ENCODE measurements at places on chromosomes 6 and 20.
A peak's percentile ranks its signal among the peaks of the same experiment; 100 is the strongest.

DNA sequence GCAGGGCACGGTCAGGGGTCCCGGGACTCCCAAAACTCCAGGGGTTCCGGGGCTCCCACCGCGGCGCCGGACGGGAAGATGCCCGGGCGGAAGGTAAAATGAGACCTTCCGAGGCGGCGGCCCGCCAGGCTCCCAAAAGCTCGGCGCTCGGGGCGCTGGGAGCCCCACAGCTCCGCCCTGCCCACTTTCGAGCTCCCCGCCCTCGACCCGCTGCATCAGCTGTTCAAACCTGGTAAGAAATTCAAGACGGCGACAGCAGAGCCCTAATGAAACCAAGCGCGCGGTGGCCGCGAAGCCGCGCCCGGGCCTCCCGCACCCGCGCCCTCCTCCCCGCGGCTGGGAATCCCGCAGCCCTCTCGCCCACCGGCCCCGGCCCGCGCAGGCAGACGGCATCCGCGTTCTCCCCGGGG lies 369 bp downstream of the SLC4A11 start:
- peak; percentile 37 for DNase-seq

DNA sequence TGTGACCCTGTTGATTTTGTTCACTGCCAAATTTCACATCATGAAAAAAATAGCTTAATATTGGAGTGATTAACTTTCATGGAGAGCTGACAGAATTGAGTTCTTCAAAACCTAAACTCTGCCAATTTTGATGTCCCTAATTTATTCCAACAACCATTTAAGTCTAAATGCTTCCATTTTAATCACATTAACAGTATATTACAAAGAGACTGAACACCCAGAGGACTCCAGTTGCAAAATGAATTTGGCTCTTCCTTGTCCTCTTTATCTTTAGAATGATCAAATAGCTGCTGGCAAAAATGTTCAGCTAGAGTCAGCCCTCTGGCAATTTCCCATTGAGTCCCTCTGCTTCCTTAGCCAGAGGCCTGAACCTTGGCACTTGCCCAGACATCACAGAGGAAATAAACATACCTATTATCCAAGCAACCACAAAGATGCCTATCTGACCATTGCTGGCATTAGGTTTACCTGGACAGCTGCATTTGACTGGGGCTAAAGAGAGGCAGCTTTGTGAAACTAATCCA lies 299.0 kb upstream of the STXBP5 start:
- DNase-seq, result no peak

GRCh38 chr6:3520281-3521230 lies 63.7 kb upstream of the SLC22A23 start:
- DNase-seq, result no peak

- DNase-seq, result peak; percentile 25
These were observed 642 bp downstream of the GZF1 start for GRCh38 chr20:23362392-23363256.

- DNase-seq, result no peak
These were observed 467.1 kb upstream of the HSF2 start for GRCh38 chr6:121932076-121932991.

DNA sequence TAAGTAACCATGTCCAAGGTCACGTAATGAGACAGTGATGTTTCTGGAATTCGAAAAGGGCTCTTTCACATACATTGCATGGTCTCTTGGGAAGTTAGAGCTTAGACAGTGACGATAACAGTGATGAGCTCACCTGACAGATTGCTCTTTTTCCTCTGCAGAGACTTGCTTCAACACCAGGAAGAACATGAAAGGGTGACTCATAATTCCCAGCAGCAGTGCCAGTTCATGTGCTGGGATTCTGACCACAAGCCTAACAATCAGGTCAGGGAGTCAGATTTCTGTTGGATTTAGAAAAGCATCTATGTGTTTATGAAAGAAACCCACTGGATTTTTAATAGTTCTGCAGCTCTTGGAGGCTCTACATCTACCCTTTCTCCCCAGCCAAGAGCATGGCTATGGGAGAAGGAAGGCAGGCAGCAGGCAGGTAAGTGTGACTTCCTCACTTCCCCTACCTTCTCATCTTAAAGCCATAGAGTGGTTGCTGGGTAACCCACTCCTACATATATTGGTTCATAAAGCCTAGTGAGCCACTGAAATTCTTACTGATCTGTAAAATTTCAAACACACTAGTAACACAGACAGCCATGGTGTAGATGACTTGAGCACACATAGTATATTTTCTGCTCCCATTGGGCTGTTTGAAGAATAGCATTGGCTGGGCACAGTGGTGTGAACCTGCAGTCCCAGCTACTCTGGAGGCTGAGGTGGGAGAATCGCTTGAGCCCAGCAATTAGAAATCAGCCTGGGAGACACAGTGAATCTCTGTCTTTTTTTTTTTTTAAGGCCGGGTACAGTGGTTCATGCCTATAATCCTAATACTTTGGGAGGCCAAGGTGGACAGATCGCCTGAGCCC lies 44.4 kb upstream of the LOC128125822 start:
- DNase-seq, result no peak

GRCh38 chr6:119862719-119863118 lies 513.2 kb upstream of the MAN1A1 start:
- no peak for DNase-seq

- no peak for DNase-seq
These were observed 1.1 kb upstream of the APOBEC2 start for GRCh38 chr6:41051873-41052272.

GRCh38 chr6:170082531-170083187 lies 208.2 kb downstream of the DLL1 start:
- no peak for DNase-seq

GRCh38 chr20:24667689-24668383 lies 198.4 kb downstream of the SYNDIG1 start:
- no peak for DNase-seq

DNA sequence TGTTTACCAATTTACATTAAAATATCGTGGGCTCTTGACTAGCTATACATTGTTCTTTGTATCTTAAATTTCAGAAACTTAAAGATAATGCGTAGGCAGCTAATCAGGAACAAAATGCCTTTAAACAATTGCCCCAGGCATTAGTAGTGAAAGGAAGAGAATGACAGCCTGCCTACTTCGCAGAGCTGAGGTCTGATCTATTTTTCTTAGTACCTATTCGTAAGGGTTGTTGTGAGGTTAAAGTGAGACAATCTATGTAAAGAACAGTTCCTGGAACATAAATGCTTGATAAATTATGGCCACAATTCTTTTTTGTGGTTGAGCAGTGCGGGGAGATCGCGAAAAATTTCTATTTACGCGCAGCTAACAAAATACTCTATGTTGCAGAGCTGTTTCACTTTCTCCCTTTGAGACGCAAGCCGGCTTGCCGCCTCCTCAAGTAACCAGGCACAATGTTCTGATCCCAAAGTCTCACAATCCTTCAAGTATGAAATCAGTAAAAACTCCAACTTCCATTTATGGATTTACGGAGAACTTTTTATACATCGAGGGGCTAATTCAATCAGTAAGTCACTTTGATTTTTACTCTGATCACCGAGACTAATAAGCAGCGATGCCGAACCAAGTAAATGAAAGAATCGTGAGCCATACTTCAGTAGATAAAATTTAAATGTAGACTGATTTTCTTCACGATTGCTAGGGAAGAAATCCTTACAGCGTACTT lies 878 bp upstream of the PNRC1 start:
- DNase-seq, result peak; percentile 86

DNA sequence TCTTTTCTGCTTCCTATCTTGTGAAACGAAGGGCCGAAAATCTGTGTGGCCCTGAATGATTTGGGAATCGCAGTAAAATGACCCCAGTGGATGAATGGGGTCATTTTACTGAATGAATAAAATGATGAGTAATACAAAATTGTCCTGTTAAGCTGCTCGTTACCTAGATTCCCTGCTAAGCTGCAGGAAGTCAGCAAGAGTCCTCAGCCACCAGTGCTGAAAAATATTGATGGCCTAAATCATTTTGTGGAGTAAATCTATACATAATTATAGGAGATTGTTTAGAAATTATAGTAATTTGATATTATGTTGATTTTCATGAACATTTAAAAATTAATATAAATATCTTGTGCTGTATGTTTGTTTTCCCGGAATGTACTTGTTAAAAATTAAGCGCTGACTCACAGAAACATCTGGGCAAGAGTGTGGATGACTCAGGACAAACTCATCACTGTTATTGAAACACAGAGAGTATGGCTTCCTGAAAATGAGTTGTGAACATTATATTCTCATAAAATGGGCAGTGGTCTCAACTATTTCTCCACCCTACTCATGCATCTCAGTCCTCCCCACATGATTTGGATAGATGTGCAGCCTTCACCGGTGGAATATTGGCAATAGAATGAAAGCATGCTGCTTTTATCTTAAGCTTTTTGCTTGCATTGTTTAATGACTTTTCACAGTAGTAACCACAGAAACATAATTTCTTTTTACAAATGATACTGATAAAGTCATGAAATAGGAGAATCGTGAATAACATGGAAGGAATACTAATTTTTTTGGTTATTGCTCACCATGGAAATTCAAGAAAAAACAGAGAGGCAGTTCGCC lies 36.2 kb upstream of the RGS17 start:
- no peak for DNase-seq

GRCh38 chr6:28105245-28105639 lies 19.2 kb upstream of the ZSCAN16 start:
- DNase-seq, result no peak

DNA sequence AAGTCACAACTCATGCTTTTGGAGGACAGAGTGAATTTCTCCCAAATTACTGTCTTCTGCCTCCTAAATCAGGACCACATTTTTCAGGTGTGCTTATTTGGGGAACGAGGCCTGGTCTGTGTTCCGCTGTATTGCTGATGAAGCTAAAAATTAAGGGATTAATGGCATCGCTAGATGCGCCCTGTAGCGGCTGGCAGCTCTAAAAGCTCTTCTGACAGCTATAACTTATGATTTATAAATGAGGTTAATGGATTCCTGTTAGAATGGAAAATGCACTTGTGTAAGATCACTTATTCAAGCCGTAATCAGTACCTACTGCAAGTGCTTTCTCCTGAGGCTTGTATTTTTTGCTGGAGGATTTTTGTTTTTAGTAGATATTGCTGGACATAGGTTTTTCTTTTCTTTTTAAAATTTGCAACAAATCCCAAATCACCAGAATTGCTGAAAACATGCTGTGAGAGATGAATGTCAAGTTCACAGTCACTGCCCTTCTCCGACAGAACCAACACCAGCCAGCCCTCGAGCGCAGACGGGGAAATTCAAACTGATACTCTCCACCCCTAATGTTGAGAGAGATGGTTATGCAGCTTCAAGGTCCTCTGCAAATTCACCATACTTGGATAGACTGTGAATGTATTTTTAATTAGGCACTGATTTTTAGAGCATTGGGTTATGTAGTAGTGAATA lies 49.1 kb downstream of the AKAP12 start:
- no peak for DNase-seq

DNA sequence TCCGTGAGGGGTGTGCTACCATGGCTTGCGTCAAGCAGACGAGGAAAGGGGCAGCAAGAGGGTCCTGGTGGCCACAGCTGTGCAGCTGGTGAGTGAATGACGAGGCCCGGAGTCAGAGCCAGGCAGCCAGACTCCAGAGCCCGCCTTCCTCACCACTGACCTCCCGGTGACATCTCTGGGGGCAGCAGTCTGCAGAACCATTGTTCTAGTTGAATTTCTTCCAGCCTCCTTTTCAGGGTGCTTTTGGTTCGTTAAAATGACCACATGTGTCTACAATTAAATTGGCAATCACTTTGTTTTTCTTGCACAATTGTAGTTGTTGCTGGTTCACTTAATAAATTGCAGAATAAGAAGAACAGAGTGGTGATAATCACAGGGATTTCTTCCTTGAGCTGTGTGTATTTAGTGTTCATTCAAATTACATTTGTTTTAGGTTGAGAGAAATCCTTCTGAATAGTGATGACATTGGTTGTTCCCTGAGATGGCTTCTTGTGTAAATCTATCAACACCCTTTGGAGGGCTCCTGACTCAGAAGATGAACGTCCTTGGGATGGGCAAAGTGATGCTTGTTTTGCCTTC lies 96.4 kb downstream of the TULP4 start:
- DNase-seq, result no peak

- no peak for DNase-seq
These were observed 182.5 kb downstream of the EDN1 start for GRCh38 chr6:12472601-12473038.

DNA sequence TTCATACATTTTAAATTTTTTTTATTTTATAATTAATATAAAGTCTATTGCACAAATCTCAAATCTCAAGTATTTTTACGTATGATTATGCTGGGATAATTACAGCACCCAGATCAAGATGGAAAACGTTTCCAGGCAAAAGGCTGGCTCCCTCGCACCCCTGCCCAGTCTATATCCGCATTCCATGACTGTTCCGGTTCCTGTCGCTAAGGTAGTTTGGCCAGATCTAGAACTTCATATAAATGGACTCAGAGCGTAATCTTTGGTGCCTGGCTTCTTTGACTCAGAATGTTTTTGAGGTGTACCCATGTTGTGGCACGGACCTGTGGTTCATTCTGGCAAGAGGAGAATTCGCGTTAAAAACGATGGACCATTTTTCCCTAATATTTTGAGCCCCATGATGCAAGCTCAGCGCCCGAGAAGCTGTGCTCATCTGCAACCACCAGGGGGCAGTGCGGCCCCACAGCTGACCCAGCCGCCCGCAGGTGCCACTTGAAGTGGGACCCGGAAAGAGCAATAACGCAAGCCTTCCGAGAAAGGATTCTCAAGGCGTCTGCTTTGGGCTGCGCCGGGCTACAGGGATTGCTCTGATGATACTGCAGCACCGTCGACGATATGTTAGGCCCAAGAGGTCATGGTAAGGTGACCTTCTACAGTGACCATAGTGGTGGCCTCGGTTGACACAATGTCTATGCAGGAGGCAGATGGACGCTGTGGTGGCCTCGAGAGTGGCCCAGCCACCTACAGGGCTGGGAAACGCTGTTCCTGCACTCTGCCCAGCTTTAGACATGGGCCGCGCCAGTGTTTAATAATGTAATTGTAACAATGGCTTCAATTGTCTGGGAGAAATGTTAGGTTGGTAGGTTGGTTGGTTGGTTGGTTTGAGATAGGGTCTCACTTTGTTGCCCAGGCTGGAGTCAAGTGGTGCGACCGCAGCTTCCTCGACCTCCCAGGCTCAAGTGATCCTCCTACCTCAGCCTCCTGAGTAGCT lies 160.1 kb downstream of the ZMYND8 start:
- peak; percentile 67 for DNase-seq

- DNase-seq, result peak; percentile 78
These were observed 7.1 kb downstream of the HSPA1B start for GRCh38 chr6:31834367-31835250.

DNA sequence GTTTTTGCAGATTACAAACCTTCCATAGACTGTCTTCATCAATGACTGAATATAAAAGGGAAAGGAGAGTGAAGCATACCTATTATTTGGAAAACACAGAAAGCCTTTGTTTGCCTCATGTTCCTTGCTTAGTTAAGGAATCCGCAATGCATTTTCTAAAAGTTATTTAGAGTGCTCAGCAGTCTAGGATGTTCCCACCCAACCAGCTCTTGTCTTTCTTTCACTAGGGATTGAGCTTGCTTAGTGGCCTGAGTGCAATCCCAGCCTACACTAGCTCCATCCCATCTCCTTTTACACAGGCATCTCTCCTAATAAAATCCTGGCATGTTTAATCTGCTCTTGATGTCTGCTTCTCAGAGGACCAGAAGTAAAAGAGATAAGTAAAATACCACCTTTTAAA lies 850.5 kb upstream of the GJE1 start:
- no peak for DNase-seq

- no peak for DNase-seq
These were observed 125.8 kb upstream of the SPTLC3 start for GRCh38 chr20:12882832-12883506.

- DNase-seq, result peak; percentile 13
These were observed 5.6 kb upstream of the ADGRF1 start for GRCh38 chr6:47047479-47048407.
